ENCODE measurements at places on chromosomes 13 and 19.

DNA sequence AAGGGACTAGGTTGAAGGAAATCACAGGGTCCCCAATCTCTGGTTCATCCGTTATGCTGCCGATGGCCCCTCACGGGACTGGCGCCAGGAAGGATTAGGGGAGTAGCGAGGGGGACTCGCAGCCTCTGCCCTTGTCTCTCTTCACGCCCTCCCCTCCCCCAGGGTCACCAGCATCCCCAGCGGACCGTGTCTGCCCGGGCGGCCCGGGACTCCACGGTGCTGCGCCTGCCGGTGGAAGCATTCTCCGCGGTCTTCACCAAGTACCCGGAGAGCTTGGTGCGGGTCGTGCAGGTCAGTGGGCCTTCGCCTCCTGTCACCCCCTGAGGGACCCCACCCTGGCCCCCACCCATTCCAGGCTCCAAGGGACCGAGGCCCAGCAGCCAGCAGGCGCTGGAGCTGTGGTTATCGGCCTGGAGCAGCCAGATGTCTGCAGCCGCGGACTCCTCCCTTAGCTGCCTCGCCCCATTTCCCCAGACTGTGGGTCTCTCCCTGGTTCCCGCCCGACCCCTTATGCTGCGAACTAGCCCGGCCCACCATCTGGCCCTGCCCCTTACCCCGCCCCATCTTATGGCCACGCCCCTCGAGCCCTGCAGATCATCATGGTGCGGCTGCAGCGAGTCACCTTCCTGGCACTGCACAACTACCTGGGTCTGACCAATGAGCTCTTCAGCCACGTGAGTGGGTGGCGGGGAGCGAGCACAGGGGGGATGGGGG, 5.4 kb downstream of the PNPLA6 start:
- DNase-seq, result no peak

DNA sequence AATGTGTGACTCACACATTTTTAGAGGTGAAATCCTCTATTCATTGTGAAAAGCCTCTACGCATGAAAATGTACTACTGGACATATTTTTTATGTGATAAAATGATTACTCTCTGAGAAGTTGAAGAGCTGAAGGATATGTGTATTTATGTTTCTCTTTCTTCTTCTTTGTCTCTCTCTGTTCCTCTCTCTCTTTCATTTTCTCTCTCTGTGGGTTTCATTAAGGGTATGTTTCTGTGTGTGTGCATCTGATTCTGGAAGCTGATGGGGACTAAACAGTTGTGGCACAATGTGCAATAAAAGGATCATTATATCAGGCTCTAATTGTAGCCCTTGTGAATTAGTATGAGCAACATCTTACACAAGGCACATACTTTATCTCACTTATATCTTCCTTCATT, 867.7 kb downstream of the PCDH9 start:
- DNase-seq, result no peak

GRCh38 chr13:51557875-51558612, 26.2 kb upstream of the WDFY2 start:
- DNase-seq, result no peak

DNA sequence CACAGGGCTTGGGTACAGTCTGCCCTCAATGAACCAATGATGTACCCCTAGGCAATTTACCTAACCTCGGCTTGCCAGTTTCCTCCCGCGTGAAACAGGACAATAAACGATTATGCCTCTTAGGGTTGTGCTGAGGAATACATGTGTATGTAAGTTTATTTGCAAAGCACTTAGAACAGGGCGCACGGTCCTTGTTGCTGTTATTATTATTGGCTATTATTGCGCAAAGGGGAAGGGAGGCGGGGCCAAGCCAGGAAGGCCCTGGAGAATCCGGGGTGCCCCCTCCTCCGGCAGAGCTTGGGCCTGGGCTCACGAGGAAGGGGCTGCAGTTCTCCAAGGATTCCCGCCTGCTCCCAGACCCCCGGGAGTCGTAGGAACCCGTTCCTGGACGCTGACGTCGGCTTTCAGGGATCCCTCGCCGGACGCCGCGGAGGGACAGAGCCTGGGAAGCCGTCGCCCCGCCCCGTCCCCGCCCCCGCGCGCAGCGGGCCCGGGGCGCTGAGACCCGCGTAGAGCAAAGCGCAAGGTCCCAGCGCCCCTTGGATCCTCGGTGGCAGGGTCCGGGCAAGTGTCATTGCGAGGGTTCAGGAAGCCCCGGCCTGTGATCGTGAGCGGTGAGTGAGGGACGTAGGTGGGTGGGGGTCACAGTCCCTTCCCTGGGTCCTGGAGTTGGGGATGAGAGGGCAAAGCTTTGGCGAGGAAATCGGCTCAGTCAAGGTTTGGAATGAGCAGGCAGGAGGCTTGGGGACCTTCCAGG, at the start of gene TMEM91:
Gene TMEM91, plus strand, starts transcription at position 293 of the 757 bp plus-strand sequence. CDS start 1,777 bp downstream, outside the sequence.
- no peak for DNase-seq

- no peak for DNase-seq
Observed at GRCh38 chr13:24270639-24271141, 38.7 kb upstream of the C1QTNF9 start.

DNA sequence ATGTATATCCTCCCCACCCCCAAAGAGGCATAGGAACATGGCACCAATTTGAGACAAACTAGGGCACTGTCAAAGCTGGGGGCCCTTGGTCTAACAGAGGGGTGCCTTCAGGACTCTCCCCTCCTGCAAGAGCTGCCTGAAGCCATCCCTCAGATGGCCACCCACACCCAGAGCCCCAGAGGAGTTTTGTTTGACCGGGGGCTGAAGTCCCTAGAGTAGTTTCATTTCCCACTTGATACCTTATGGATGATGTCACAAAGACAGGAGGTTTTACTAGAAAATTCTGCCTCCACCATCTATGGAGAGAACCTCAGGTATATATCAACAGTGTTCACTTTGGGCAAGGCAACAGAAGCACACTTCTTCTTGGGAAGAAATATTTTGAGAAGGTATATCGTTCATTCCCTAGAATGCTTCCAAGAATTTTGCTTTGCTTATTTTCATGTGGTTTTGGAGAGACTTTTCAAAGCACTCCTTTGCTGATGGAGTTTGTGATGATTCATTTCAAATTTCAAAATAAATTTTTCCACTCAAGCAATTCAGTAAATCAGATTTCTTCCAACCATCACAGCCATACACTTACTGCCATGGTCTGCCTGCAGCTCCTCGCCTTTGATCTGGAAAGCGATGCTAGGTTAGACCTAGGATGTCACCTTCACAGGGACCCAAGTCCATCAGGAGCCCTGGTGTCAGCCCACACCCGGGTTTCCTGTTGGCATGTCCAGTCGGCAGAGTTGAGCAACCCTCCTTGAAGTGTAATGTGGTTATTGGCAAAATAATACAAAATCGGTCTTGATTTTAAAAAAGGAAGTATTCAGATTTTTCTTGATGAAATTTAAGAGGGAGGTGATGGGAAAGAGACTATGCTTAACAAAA, 207.0 kb downstream of the SHISA2 start:
- no peak for DNase-seq

DNA sequence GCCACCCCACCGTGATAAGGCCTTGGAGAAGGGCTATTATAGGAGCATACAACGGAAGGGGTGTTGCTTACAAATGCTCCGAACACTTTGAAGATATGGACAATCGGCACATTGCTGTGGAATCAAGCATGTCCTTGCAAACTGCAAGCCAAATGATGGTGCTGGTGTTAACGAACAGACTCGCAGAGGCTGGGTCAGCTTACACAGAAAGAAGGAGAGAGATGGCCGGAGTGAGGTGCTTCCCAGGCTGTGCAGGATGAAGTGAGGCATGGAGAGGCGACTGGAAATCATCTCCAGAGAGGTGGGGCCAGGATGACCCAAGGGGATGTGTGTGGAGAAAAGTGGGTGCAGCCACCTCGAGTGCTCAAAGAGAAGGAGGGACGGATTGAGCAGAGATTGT, 42.2 kb downstream of the HSPH1 start:
- no peak for DNase-seq

DNA sequence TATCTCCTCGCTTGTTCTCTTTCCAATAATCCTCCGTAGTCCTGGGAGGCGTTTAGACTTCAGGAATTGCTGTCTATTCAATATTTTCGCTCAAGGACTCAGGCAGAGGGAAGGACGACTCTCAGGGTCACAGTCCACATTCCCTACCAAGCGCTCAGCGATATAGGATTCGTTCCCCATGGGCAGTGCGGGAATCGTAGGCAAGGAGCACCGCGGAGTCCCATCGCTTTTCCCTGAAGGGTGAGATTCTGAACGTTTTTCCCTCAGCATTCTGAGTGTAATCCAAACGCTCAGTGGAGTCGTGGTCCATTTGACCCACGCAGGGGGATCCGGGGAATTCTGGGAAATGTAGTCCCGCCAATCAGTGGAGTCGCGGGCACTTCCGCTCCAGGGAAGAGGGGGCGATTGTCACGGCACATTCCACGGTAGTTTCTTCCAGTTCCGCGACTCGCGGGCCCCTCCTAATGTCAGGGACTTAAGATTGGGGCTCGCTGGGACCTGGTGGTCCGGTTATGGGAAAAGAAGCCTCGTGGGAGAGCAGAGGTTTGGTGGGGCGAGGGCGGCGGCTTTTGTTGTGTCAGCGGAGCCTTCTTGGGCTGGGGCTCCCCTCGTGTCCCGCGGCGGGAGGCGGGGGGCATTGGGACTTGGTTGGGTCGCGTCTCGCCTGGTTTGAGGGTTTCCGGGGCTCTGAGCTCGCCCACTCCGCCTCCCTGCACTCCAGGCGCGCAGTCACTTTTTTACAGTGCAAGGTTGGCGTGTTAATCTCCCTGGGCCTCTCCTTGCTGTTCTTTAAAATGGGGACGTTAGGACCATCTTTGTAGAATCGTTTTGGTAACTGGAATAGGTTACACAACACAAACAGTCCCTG, at the start of gene ZNF234:
Gene ZNF234, plus strand, starts transcription at position 364 of the 868 bp plus-strand sequence. CDS start 3,079 bp downstream, outside the sequence.
- DNase-seq, result peak; percentile 57

GRCh38 chr19:19181488-19181998, 10.4 kb downstream of the BORCS8 start:
- no peak for DNase-seq

- no peak for DNase-seq
Observed at GRCh38 chr13:110220471-110220870, 86.5 kb downstream of the COL4A1 start.

DNA sequence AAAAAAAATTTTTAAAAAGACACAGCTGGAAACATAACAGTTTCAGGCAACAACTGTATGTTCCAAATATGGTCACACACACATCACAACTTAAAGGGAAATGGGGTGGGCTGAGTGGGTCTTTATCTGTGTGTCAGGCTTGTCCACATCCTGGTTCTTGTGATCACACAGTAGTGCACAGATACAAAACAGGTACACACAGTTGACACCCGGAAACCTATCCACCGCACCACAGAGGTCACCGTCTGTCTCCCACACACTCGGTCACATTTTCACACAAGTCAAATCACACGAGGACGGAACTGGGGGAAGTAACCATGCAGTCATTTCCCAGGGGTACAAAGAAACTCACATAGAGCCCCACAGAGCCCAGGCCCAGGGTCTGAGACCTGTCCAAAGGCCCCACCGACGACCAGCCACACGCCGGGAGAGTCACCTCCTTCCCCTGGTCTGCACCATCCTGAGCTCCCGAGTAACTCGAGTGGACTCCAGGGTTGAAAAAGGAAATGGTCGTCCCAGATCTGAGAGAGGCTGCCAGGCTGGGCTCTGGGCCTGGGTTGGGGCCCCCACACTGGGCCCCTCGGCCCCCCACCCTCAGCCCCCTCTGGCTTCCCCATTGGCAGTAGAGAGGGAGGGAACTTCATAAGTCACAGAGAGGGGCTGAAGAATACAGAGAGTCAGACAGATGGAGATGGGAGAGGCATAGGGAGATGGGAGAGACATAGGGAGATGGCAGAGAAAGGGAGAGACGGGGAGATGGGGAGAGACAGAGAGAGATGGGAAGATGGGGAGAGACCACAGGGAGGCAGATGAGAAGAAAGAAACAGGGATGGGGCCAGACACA, 1.3 kb upstream of the PPAN start:
- no peak for DNase-seq

- DNase-seq, result no peak
Observed at GRCh38 chr13:112056284-112056727, 10.6 kb upstream of the SOX1 start.

DNA sequence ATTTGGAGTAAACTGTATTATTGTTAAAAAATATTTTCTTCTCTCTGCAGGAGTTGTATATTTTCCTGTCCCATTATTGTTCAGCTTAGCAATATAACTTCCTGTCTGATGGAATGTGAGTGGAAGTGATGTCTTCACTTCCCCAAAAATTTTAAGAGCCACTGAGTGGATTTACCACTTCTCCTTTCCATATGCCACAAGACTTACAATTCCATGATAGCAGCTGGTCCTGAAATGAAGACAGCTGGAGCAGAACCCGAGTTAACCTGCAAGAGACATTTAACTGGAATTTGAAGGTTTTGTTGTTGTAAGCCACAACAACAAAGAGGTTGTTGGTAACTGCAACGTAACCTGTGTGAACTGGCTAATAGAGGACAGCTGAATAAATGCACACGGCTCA, 23.4 kb upstream of the TBC1D4 start:
- no peak for DNase-seq

Measured in SHP77 treated with DMSO at 0.1 percent for 48 hours (cell line).